ENCODE measurements at places on chromosomes 1 and 21. TPM values are rescaled to one million over a fixed set of nuclear protein-coding genes. Genes with fewer than 3 reads are reported as not detected.

DNA sequence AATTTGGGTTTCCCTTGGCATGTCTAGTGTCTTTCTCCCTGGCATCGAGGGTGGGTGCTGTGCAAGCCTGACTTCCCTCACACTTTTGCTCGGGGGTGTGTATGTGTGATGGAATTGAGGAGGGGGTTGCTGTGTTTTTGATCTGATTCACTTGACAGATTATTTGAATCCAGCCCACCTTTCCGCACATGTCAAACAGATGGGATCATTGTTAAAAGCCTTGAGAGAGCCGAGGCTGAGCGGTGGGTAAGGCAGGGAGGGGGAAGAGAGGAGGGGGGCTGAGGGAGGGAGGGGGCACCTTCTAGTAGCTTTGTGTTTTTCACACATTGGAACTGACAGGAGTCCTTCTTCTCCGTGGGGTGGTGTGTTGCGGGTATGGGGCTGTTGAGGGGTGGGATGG is 90.0 kb downstream of the PAPPA2 start:
- no peak for DNase-seq

- DNase-seq: no peak
Observed at GRCh38 chr1:53579221-53580008, 120.2 kb downstream of the DMRTB1 start.

GRCh38 chr21:16578912-16579311 is 849.1 kb downstream of the USP25 start:
- no peak for DNase-seq

- peak; percentile 49 for DNase-seq
Observed at GRCh38 chr21:33230545-33231324, 997 bp downstream of the IFNAR2 start.

GRCh38 chr1:2601721-2602303 is 15.2 kb downstream of the PRXL2B start:
- no peak for DNase-seq

GRCh38 chr1:171495444-171495843 is 10.1 kb downstream of the PRRC2C start:
- DNase-seq: no peak

USH2A gene
- under 0.01 TPM for total RNA-seq

CLCNKA gene
- 0.41 TPM for total RNA-seq

VWA5B1 gene
- total RNA-seq: under 0.01 TPM

- DNase-seq: no peak
Observed at GRCh38 chr1:171438441-171438840, 46.9 kb upstream of the PRRC2C start.

CENPF gene
- 17.9 TPM for total RNA-seq

NUF2 gene
- total RNA-seq: 3.3 TPM

- no peak for DNase-seq
Observed at GRCh38 chr1:117824616-117825015, 104.8 kb downstream of the GDAP2 start.

DNA sequence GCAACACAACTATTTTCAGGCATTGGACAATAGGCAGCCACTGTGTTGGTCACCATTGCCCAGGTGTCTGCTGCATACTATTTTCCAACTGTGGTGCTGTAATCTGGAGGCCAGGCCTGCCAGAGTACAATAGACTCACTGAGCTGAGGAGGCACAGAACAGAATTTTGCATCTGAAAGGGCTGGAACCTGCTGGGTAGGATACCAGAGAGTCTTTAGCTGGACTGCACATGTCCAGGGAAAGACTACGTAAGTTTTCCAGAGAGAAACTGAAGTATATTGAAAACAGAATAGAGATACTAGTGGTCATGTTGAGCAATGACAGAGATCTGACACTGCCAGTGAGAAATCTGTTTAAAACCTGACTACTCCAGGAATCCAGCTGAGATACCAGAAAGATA is 200.8 kb downstream of the RASAL2 start:
- no peak for DNase-seq

CFAP45 gene
- under 0.01 TPM for total RNA-seq

FYB2 gene
- total RNA-seq: under 0.01 TPM

ZSWIM5 gene
- 15.9 TPM for total RNA-seq

GRCh38 chr1:238487931-238488330 is 597.2 kb upstream of the ZP4 start:
- DNase-seq: no peak

- no peak for DNase-seq
Observed at GRCh38 chr1:234686035-234686434, 76.1 kb upstream of the IRF2BP2 start.

- DNase-seq: no peak
Observed at GRCh38 chr1:156498432-156499193, 2.0 kb downstream of the MEF2D start.

PBX1 gene
- total RNA-seq: 197 TPM

GRCh38 chr1:173478094-173478674 is 1.0 kb downstream of the PRDX6 start:
- DNase-seq: peak; percentile 30

GRCh38 chr1:100894603-100895539 is at the start of gene EXTL2:
TSS of gene EXTL2 (minus strand) at chr1:100894842. CDS start at chr1:100888757, 6,085 bp downstream.
- DNase-seq: peak; percentile 75

TPRG1L gene
- total RNA-seq: 23.6 TPM

- DNase-seq: no peak
Observed at GRCh38 chr1:14369526-14370213, 228.8 kb upstream of the KAZN start.

CGN gene
- total RNA-seq: 2.0 TPM

DNA sequence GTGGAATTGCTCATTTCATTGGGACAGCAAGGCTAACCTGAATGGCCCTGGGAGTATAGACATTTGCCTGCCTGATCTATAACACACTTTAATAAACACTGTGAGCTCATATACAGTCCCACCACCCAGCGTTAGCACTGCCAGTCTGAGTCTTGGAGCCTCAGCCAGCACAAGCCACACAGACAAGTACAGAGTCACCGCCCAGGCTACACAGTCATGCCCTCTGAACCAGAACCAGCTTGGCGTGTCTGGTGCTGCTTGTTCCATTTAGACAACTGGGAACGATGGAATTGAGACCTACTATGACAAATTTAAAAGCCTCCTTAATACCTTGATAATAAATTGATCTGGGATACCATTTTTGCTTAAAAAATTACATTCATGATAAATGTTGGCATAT is 31.6 kb downstream of the NID1 start:
- no peak for DNase-seq

MTR gene
- 24.1 TPM for total RNA-seq

- DNase-seq: peak; percentile 66
Observed at GRCh38 chr1:116909512-116910378, at the start of gene PTGFRN. TSS of gene PTGFRN (plus strand) at chr1:116909916. CDS start at chr1:116910204, 288 bp downstream.

DNA sequence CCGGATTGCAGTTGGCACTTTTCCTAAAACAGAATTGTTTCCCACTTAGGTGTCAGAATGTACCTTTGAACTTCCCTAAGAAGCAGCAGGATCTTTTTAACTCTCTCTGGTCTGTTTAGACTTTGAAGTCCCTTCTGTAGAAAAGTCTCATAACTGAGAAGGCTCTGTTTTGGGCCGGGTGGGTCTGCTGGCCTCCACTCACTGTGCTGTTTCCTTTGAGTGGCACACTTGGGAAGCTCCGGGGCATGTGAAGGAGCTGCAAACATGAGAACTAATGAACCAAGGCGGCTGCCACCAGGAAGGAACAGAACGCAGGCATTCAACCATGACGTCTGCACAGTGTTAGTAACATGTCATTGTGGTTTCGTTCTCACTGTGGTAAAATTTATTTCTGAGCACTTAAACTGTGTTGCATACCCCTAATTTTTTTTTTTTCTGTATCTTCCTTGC is 19.5 kb upstream of the NCMAP start:
- no peak for DNase-seq

BRDT gene
- not detected for total RNA-seq

GRCh38 chr1:85580872-85581801 is 576 bp downstream of the CCN1 start:
- peak; percentile 54 for DNase-seq

DNA sequence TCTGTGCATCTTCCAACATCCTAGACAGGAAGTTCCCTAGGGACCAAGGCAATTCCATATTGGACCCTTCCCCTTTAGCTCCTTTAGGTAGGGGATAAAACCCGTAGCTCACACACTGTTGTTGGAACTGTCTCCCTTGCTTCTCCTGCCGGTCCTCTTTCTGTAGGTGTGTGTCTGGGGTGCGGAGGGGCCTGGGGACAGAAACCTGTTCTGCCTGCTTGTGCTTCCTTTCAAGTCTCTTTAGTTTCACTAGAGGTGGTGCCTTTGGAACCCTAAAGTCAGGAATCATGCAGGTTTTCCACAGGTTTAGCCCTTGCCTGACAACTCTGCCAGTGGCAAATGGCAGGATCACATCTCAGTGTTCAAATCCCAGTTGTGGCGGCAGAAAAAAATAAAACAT is 74.6 kb upstream of the PTGFRN start:
- DNase-seq: no peak

CHI3L2 gene
- 0.41 TPM for total RNA-seq

GRCh38 chr1:153932156-153933131 is 9.7 kb upstream of the GATAD2B start:
- no peak for DNase-seq

GRCh38 chr1:154666051-154666790 is 58.2 kb upstream of the ADAR start:
- DNase-seq: no peak

- no peak for DNase-seq
Observed at GRCh38 chr21:44511219-44511937, 28.6 kb downstream of the KRTAP10-1 start.

DNA sequence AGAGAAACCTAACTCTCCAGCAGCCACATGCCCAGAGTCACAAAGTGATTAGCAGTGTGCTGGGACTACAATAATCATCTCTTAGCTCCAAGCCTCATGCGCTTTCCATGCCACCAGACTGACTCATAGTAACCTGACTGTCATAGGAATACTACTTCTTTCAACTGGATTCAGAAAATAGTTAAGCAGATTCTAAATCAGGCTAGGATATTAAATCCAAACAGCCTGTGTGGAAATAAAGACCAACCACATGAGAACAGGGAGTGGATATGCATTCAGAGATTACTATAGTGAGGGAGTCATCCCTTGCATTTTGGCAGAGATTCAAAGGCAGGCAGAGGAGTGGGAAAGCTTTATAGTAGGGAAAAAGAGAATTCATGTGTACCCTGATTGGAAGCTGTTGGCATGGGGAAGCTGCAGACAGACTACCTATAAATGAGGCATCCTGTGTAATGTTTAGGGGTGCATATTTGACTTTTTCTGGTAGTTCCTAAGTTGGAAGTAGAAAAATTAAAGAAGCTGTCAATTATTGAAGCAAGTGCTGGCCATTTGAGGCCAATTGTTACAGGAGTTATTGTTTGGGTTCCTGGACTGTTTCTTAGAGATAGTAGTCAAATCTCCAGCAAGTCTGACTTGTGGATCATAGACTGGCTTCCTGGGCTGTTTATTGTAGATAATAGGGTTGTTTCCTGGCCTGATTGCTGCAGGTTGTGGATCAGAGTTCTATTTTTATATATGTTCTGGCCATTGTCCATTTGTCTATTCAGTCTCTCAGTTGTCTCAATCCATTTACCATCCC is 31.7 kb upstream of the DNAH14 start:
- DNase-seq: no peak

DNA sequence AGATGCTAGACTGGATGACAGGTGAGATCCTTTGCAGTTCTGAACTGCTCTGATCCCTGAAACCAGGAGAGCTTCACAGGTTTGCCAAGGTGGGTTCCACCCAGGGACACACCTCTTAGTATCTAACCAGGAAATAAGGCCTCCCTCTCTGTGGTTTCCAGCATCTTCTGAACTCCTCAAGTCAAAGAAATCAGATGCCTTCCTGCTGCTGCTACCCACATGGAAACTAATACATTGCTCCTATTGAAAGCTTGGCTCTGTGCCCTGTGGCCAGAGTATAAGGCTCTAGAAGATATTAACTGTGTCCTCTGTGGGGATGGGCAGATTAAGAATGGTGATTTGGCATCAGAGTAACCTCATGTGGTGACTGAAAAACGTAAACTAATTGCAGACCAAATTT is 75.0 kb upstream of the MRPS6 start:
- no peak for DNase-seq

Data from frontal cortex (tissue), 4 donors.